ENCODE measurements at places on chromosomes 4 and X.

GRCh38 chr4:55663145-55663544 is 27.0 kb upstream of the NMU start:
- DNase-seq: no peak

GRCh38 chr4:185865901-185866328 is 53.9 kb upstream of the SORBS2 start:
- DNase-seq: no peak

DNA sequence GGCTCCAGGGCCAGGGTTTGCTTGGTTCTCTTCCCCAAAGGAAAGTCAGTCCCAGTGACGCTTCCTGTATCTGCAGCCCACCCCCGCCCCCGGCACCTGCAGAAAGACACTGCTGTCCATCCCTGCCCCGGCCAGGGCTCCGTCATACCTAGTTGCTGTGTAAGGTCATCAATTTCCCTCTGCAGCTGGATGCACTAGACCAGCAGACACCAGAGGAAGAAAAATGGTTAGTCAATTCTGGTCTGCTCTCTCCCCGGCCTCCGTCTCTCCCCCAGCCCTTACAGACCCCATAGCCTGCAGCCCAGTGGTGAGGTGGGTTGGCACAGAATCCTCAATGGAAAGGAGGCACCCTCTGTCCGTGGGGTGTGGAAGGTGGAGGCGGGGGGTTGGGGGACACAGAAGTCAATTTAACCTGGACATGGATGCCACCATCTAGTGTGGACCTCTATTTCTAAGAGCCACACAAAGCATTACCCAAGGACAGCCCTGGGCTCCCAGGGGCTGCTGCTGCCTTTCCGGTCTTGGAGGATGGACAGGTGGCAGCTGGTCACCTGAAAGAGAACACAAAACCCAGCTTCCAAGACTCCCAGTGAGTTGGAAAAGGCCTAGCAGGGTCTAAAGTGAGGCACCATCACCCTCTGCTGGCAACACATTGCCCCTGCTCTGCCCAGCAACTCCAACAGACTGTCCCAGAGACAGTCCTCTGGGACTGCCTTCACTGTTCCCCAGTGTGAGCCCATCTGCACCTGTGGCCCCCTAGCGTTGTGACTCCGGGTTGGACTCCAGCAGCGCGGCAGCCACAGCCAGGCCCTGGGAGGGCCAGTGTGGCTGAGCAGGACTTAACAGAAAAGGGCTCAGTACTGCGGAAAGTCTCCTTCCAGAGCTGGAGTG is 40.2 kb upstream of the NHSL2 start:
- no peak for DNase-seq

DNA sequence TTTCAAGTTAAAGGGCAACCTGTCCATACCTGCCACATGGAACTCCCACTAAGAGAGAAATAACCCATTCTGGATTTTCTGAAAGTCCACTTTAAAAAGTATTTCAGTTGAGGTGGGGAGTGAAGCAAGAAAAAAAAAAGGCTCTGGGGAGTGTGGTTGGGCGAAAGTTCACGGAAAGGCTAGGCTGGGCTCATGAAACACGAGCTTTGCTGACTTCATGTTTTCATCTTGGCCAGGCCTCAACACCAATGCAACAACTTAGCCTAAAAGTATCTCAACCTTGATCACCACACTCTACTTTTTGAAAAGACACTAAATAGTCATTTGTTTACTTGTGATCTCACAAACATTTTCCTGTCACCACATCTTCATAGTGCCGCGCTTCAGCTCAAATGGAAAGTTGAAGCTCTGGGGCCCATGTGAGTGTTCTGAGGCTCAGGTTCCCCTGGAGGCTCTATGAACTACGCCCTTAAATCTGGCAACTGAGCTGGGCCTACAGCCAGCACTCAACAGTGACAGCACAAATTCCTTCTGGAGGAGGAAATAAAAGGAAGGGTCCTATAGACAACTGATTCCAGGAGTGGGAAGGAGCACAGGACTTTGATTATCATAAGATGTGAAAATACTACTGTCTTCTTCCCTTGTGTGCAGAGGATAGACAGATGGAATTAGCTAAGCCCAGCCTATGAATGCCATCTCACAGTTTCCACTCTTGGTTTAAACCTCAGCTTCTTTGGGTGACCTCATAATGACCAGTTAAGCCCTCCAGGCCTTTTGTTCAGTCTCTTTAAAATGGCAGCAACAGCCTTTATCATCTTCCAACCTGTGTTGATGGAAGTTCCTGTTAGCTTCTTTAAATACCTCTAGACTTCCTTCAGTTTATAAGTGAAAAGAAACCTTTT is 5.1 kb downstream of the CD40LG start:
- DNase-seq: no peak

DNA sequence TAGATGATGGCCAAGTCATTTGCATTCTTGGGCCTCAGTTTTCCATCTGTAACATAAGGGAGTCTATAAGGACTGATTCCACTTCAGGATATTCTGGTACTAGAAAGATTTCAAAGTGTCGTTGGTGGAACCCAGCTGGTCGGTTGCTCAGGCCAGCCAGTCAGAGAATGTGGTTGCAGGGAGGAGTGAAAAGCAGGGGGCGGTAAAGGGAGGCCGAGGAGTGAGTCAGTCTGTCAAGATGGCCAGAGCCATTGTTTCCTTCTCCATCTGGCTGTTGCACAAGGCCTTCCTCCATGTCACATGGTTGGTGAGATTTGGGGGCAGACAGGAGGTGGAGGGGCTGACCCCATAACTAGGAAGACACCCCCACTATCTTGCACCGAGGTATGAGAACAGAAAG is 38.2 kb downstream of the STARD8 start:
- DNase-seq: no peak

DNA sequence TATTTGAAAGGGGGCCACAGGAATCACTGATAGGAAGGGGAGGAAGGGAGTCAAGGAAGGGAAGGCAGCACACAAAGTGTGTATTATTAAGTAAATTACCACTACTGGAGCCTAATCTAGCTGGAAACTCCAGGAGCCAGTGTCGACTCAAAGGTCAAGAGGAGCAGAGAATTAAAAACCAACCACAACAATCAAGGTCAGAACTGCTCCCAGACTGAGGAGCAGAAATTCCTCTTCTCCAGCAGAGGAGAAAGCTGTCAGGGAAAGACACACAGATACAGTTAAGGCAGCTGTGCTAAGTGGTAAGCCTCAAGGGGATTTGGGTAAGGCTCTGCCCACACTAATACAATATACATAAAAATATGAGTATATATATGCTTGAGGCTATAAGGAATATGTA is 87.5 kb upstream of the PTPN13 start:
- no peak for DNase-seq

DNA sequence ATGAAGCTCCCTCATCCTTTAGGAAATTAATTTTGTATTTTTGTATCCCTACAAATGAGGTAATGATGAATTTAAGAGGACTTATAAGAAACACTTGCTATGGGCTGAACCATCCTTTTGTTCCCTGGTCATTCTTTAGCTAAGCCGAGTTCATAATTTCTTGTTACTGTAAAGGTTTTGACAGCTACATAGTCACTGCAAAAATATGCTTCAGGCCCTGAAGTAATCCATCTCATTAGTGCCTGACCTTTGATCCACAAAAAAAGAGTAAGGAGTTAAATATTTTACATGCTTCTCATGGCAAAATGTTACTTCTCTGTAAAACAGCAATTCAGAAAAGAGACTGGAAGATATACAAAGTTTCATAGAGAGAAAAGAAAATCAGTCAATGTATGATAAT is 290.6 kb upstream of the SLIT2 start:
- no peak for DNase-seq

DNA sequence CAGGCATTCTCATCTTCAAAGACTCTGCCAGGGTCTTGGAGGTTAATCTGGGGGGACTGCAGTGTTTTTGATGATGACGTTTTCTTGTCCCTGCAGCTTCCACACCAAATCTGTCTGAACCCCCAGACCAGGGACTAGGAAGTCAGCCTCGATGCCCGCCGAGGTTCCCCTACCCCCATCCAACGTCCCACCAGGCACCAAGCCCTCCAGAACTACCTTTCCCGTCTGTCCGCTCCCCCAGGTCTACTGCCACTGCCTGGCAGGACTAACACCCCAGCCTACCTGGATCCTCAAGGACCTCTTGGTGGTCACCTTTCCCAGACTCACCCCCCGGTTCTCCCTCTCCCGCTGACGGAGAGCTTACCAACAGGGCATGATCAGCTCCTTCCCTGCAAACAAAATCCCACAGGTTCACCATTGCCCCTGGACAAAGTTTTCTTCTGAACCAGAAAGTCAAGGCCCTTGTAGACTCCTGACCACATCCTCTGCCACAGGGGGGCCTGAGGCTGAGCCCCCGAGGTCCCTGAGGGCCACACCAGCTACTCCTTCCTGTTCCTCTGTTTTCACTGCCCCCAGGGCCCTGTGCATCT is 40.9 kb downstream of the HMX1 start:
- DNase-seq: no peak

- no peak for DNase-seq
Measured at GRCh38 chrX:47059142-47059874, 18.9 kb upstream of the RGN start.
